ENCODE measurements at places on chromosomes 12 and 14. TPM values are rescaled to one million over a fixed set of nuclear protein-coding genes. Genes with fewer than 3 reads are reported as not detected.

DNA sequence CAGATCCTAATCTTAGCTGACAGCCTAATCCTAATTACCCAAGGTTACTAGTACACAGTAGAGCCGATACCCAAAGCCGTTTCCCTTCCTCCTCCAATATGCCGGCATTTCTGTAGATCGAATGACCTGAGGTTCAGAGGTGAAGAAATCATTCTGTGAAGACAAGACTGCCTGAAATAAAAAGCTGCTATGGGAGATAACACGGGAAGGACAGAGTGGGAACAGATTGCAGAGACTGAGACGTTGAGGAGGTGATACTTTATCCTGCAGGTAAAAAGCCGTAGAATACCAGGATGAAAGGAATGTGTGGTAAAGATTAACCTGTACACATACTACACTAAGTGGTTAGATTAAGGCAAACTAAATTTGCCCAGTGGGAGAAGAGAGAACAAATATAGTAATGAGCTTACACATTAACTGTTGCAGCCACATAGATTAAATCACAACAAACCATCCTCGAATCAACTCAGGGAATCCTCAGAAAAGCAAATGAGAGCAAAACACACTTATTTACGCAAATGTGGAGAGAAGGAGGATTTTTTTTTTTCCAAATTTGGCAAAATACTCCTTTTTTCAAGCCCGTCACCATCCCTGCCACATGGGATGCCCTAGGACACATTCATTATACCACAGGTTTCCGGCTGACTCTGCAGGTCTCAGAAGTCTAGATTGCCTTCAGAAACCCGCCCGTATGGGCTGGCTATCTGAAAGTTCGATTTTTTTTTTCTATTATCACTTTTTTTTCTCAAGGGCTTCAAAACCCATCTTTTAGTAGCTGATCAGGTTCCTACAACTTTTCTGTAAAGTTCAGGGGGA lies 188.0 kb downstream of the TTC8 start:
- DNase-seq = peak; percentile 14

DNA sequence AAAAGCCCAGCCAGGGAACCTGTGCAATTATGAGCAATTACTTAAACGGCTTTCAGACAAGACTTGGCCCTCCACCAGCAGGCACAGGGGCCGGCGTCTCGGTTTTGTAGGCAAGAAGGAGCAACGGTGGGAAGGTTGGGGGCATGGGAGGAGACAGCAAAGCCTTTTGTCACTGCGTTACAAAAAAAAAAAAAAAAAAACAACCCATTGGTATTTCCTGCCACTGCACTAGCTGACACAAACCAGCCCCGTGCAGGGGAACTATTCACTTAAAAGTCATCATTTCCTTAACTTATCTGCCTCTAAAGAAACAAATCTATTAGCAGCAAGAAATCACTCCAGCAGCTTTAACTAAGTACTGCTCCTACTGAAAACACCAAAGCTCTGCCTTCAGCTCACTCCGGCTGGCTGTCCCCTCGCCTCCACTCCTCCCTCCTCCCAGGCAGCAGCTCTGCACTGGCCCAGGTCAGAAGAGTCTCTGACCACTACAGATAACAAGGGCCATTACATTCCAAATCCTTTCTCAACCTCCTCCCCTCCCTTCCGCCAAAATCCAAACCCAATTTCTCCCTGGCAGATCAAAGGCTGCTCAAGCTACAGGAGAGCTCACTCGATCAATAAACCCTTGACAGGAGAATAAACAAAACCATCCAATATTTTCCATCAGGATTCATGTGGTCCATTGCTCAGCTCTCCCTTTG lies 105.2 kb upstream of the CDKN3 start:
- peak; percentile 72 for DNase-seq

The C14orf180 gene
- total RNA-seq = not detected

The LRTM2 gene
- not detected for total RNA-seq

DNA sequence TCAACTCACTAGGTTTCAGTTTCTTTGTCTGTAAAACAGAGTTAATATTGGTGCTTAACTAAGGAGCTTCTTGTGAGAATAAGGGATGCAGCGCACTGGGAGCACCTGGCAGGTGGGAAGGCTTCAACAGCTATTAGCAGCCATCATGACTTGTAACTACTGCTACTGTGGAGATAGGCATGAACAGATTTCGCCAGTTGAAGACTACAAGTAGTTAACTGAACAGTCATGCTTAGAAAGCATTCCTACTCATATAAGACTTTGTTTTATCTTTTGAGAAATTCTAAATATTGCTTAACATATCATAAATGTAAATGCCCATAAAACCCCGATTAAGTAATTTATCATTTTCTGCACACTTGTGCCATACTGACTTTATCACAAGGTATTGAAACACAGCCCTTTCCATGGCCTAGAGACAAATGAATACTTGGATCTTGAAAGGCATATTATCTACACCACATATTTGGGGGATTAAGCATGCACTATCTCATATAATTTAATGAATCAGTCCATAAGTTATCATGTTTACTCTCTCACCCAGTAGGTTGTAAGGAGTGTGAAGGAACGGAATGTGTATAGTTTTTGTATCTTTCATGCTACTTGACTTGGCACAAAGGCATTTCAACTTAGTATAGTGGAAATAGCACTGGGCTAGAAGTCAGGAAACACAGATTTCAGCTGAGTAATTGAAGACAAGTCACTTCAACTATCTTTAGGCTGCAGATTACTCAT lies 16.1 kb downstream of the NTN4 start:
- no peak for DNase-seq

GRCh38 chr12:7073946-7074345 lies 13.4 kb downstream of the C1S start:
- DNase-seq = no peak

GRCh38 chr12:24057920-24058476 lies 108.5 kb upstream of the SOX5 start:
- DNase-seq = no peak

GRCh38 chr14:100617410-100618317 lies 30.4 kb upstream of the BEGAIN start:
- no peak for DNase-seq

The EIF5 gene
- 288 TPM for total RNA-seq

- DNase-seq = no peak
Observed at GRCh38 chr14:68509188-68509983, 283.5 kb downstream of the ZFP36L1 start.

The ARHGEF25 gene
- 5.7 TPM for total RNA-seq

Data from HT1080 (cell line).